Fibroblast of skin of abdomen (primary cell): ENCODE measurements at places on chromosomes 3 and 15.
A peak's percentile ranks its signal among the peaks of the same experiment; 100 is the strongest.

- DNase-seq, result peak; percentile 94
These were observed 44.9 kb upstream of the MANF start for GRCh38 chr3:51340013-51340829.

- peak; percentile 9 for DNase-seq
These were observed 60.3 kb downstream of the UBE3A start for GRCh38 chr15:25378501-25378901.

- DNase-seq, result no peak
These were observed 376.8 kb upstream of the THBS1 start for GRCh38 chr15:39204031-39204430.

GRCh38 chr3:23442598-23443383 lies 239.7 kb downstream of the UBE2E2 start:
- peak; percentile 58 for DNase-seq

- DNase-seq, result no peak
These were observed 33.2 kb downstream of the GOLGA8S start for GRCh38 chr15:23387621-23388190.

GRCh38 chr3:5784690-5785089 lies 597.2 kb downstream of the EDEM1 start:
- DNase-seq, result no peak

DNA sequence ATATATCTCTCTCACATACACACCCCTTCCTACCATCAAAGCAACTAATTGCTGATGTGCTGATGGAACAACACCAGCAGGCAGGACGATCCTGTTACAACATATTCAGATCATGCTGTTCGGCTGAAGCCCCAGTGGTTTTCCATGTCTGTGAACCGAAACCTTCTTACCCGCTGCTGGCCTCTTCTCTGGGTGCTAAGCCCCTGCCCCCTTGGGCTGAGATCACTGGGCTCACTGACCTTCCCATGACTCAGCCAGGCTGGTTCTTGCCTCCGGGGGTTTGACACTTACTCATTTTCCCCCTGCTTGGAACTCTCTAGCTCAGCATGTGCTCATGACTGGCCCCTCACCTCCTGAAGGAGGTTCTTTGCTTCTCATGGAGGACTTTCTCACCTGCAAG lies 122.0 kb upstream of the RGMA start:
- peak; percentile 8 for DNase-seq

DNA sequence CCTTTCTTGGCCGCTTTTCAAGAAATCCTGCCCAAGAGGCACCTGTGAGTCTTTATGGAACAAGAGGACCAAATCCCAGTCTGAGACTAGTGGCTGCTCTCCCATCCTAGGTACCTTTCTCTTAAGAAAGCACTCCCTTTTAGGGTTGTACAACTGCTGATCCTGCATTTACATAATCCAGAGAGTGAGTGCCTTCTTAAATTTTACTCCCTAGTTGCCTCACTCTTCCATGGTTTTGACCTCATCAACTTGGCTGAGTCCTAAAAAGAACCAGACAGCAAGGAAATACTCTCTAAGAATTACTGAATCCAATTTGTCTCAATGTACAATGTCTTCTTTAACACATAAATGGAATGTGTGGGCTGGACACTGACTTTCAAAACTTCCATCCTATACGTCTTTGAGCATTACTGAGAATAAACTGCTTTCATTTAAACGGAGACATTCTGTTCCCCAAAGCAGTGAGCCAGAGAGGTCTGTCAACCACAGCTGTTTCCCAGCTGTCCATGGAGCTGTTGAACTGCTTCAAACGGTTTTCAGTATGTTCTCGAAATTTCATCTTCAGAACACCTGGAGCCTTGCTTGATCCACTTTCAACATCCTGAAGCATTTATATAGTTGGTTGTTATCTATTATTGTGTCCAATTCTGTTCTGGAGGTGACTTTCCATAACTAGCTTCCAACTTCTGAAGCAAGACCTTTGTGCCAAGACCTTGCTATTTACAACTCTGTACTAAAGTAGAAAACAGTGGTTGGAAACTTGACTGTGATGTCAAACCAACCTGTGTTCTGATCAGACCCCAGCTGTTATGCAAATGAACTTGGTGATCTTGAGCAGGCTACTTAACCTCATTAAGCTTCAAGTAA lies 179.1 kb downstream of the SLC9A9 start:
- DNase-seq, result no peak

GRCh38 chr3:185977679-185978040 lies 39.8 kb upstream of the TRA2B start:
- DNase-seq, result no peak

DNA sequence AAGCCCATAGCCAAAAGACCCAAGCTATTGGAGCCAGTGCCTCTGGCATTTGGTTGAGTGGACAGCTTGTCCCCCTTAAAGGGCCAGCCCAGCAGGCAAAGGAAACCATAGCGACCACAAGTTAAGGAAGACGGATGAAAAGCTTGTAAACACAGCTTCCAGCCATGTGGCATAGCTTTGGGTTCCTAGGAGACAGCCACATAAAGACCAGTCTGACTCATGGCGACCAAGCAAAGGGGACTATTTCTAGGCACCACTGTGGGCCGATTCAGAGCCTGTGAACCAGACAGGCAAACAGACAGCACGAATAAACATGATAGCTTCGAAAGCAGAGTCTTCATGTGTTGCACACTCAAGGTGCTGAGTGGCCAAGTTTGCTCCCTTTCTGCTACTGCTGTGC lies 30.5 kb upstream of the SRGAP3 start:
- peak; percentile 43 for DNase-seq

GRCh38 chr3:14647976-14648955 lies 3.3 kb upstream of the CCDC174 start:
- no peak for DNase-seq

GRCh38 chr3:132394320-132394719 lies 23.0 kb upstream of the DNAJC13 start:
- peak; percentile 72 for DNase-seq

DNA sequence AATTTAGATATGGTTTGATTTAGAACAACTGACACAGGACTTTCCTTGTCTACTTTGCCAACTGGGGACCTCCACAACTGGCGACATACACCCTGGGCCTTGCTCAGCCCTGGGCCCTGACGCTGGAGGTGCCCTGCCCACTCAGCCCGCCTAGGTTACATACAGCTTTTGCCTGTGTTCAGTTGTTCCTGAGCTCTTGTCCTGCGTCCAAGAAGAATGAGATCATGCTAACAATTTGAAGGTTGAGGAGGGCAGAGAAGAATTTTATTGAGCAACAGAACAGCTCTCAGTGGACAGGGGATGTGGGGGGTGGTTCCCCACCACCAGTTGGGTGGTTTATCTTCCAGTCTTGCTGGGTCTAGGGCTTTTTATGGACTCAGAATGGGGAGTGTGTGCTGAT lies 67.9 kb downstream of the IQCH start:
- peak; percentile 16 for DNase-seq

- DNase-seq, result peak; percentile 55
These were observed 69.7 kb downstream of the USF3 start for GRCh38 chr3:113626503-113627371.

DNA sequence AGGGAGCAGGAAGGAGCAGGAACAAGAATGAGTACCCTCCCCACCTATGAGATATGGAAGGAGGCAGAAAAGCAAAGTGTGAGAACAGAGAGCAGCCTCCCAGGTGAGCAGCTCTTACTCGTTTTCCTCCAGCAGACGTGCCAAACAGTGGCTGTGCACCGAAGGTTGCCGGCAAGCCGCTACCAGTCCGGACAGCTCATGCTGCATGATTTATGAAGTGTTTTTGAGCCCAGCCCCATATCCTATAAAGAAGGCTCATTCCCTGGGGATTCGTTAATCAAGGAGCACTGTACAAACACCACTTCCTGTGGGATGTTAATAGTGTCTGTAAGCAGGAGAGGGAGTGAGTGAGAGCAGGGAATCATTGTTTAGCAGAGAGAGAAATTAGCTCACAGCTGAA lies 118.3 kb upstream of the FOXB1 start:
- DNase-seq, result peak; percentile 75

DNA sequence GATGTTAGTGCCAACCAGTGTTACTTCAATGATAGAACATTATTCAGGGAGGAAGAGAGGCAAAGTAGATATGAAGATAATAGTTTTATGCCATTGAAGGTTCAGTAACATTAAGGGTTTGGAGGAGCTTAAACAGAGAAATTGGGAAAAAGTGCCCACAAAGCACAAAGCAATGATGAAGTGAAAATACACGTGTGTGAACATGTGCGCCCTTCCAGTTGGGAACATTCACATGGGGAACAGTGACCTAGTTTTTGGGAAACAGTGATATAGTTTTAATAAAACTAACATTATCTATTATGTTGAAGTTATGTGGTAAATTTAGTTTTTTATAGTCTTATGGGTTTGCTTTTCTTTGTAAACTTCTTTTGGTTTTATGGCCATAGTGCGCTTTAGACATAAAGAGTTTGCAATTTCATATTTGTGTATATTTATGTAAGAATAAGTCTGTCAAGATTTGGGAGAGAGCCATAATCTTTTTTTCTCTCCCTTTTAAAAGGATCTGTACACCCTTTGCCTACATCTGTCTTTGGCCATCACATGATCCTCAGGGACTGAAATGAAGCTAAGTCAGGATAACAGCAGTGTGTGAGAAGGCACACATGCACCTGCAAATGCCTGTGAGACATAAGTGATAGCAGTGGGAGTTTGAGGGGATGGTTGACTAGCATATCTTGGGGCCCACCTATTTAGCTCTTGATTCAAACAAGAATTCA lies 450.3 kb upstream of the THRB start:
- DNase-seq, result no peak

- peak; percentile 11 for DNase-seq
These were observed 130.3 kb downstream of the NR1I2 start for GRCh38 chr3:119912220-119912619.

DNA sequence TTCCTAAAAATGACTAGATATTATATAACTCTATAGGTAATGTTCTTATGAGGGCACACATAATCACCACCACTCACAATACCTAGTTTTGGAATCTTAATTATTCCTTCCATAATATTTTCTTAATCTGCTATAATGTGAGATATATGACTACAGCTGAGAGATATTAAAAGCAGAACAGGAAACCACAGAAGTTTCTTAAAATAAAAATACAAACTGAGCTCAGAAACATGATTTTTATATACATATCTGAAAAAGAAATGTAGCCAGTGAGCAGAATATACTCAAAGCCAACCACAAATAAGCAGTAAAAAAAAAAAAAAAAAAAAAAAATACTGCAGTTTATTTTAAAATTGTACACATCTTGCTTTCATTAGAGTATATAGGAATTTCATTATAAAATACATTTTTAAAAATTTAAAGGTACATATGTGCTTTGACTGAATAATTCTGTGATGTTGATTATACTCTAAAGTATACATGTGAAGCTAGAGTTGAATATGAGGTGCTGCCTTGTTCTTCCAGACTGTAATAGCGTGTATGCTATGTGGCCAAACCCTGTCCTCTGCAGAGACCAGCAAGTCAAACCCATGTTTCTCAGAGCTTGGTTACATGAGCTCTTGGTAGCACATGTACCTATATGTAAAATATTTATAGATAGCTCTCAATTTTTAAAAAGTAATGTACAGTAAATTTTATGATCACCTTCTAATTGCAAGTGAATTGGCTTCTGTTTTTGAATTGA lies 175.0 kb downstream of the UBE2E2 start:
- DNase-seq, result no peak

DNA sequence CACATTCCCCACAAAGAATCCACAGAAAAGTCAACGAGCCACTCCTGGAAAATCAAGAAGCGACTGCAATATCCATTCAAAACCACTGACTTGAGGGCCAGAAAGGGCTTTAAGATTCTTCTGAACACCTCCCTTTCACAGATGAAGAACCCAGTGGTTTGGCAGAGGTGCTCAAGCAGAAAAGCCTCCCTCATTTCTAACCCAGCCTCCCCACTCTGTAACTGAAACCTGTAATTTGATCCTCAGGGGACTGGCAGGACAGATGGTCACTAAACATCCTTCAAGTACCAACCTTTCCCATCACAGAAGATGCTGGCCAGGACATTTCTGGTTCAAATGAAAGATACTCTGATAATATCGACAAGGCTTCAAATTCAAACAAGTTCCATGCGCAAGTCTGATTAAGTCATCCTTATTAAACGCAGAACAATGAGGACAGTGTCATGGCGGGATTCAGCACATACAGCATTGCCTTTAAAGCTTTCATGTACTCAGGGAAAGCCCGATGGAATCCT lies 5.5 kb downstream of the SEMA5B start:
- DNase-seq, result no peak

DNA sequence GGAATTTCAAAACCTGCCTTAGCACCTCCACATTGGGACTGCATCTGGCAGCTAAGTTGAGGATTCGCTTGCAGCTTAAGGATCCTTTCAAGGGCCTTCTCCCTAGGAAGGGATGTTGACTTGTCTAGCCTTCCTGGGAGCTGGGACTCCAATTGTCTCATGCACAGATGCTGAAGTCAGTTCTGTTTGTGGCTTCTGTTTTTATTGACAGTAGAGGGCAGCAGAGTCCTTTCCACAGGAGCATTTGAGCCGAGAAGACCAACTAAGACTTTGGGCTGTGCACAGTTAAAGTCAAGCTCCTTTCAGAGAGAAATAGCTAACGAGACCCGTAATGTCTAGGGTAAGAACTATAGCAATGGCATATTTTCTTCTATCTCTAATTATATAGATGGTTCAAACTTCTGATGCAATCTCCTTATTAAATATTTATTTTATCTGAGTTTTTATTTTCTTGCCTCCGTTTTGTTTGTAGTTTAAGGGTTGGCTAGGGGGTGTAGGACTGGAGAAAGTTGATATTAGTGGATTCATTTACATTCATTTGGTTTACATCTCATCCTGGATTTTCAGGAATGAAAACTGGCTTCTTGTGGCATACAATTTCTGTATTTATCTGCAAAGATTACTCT lies 59.7 kb upstream of the KBTBD8 start:
- DNase-seq, result peak; percentile 62

GRCh38 chr3:135169651-135170050 lies 374.6 kb downstream of the EPHB1 start:
- DNase-seq, result no peak

DNA sequence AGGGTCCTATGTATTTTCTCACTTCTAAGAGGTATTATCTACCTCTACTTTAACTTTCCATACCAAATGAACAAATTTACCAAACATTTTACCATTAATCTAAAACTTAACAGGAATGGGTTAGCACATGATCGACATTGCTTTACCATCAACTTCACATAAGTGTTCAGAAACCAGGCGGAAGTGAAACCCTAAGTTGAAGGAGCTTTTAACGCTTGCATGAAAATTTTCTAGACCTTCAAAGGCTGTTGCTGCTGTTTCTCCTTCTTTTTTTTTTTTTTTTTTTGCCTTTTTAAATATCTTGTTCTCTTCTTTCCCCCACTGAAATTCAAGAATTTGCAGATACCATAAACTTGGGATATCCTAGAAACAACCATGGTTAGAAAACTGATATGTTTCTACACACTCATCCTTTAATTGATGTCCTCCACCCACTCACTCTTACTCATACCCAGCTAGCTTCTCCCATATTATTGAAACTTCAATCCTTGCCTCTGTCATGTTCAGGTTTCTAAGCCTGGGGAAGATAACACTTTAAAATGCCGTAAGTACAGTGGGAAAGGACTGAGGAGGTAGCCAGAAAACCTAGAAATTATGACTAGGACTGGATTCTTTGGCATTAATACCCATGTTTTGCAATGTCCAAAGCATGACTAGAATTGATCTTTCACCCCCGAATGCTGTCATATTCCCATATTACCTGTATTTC lies 24.7 kb downstream of the MYO5A start:
- DNase-seq, result peak; percentile 34

- no peak for DNase-seq
These were observed 415.5 kb upstream of the TPRG1 start for GRCh38 chr3:188756241-188756640.
